CD8-positive, alpha-beta T cell (primary cell): ENCODE measurements at places on chromosomes 7 and 10. TPM values are rescaled to one million over a fixed set of nuclear protein-coding genes. Genes with fewer than 3 reads are reported as not detected.

- no peak for DNase-seq
Measured at GRCh38 chr10:88388324-88388723, 194.8 kb downstream of the RNLS start.

- DNase-seq = no peak
Measured at GRCh38 chr7:95619921-95620320, 23.6 kb upstream of the PDK4 start.

The NRG3 gene
- not detected for total RNA-seq

DNA sequence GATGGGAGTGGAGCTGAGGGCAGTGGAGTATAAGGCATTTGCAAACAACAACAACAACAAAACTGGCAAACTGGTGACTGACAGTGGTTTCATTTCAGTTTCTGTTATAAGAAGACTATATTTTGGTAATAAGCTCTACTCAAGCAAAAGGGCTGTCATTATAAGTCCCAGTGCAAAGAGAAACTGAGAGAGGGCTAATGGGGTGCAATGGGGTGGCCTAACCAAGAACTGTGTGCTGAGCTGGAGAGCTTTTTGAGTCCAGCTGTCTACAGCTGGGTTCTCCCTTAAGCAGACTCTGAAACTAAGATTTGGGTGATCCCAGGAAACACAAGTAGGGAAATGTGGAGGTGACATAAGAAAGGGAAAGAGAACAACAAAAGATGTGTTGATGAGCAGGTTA lies 439.3 kb downstream of the ADRA2A start:
- DNase-seq = no peak

The LIPM gene
- total RNA-seq = not detected

The TAS2R5 gene
- total RNA-seq = 0.27 TPM

DNA sequence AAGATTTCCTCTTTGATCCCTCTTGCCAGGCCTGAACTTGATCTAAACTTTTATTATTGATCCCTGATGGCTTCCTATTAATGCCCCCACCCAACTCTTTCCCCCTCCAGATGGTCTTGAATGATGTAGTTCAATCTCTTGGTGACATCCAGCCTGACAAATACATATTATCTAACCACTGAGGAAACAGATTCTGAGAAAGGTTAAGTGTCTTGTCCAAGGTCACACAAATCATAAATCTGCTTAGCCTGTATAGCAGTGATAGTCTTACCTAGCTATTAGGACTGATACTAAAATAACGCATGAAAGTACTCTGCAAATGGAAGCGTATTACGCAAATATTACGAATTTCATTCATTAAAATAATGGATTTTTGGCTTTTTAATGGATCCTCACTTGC lies 22.7 kb downstream of the STEAP1B start:
- DNase-seq = no peak

DNA sequence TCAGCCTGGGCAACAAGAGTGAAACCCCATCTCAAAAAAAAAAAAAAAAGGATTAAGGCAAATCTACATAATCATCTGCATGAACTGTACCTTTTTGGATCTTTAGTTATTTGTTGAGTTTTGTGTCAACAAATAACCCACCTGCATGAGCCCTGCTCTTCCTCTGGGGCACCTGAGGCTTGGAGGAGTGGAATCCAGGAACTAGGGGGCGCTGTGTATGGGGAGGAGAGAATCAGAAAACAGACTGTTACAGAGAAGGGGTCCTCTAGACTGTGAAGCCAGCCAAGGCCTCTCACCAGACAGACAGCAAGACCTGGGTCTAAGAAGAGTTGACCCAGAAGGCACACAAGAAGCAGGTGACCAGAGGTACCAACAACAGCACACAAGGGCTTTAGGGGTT lies 682.8 kb upstream of the NRP1 start:
- DNase-seq = no peak

GRCh38 chr7:137987968-137988367 lies 13.9 kb downstream of the CREB3L2 start:
- DNase-seq = no peak

GRCh38 chr7:28065308-28065707 lies 115.3 kb downstream of the JAZF1 start:
- no peak for DNase-seq

The PHKG1 gene
- 8.9 TPM for total RNA-seq

The ELN gene
- not detected for total RNA-seq

DNA sequence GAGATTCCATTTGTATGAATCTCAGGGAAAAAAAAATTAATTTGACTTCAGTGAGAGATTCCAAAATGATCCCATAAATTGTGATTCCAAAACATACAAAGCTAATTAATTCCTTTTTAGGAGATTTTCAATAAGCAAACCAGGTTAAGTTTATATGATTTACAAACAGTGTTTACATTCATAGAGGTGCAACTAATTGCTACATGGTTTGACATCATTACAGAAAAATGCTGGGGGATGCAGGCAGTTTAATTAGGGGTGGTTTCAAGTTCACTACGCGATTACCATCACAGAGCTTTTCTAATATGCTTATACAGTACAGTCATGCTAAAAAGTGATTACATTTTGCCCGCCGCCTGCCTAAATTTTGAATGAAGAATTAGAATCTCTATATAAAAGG lies 143.2 kb upstream of the MGMT start:
- no peak for DNase-seq

The FKBP9 gene
- not detected for total RNA-seq

The GNAI1 gene
- total RNA-seq = 0.30 TPM
